Stimulated activated naive CD4-positive, alpha-beta T cell treated with Interleukin-2 at 50 U/mL for 16 hours (primary cell): ENCODE measurements at places on chromosomes 2 and 18.

GRCh38 chr18:37435150-37435867 is 130.3 kb downstream of the CELF4 start:
- DNase-seq: no peak

- DNase-seq: no peak
Measured at GRCh38 chr18:46167971-46168370, 63.8 kb downstream of the HAUS1 start.

- no peak for DNase-seq
Measured at GRCh38 chr2:220296174-220296573, 668.7 kb downstream of the SLC4A3 start.

DNA sequence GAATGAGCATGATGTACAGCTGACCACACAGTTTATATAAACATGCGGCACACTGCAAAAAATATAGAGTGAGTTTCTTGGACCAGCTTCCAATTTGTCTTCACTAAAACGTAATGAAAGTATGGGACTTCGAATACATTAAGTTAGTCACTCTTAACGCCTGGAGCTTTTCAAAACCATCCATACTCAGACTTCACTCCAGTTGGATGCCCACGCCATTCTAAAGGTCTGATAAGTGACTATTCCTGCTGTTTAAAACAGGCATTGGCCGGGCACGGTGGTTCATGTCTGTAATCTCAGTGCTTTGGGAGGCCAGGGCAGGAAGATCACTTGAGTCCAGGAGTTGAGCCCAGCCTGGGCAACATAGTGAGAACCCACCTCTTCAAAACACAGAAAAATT is 84.6 kb downstream of the MYL12B start:
- no peak for DNase-seq

DNA sequence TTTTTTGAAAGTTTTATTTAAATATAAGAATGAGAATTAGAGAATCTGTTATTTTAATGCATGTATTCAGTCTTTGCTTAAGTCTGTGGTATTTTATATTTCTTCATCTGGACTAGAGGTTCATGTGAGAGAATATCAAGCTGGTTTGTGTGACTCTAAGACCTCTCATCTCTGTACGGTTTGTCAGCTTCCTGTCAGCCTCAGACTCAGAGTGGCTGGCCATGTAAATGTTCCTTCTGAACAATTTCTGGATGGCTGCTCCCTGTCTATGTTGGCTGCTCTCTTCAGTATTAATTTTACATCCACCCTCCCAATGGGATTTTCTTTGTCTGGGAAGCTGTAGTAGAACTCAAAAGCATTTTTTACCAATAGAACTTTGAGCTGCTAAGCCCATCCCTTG is 225.3 kb upstream of the THUMPD2 start:
- DNase-seq: no peak

DNA sequence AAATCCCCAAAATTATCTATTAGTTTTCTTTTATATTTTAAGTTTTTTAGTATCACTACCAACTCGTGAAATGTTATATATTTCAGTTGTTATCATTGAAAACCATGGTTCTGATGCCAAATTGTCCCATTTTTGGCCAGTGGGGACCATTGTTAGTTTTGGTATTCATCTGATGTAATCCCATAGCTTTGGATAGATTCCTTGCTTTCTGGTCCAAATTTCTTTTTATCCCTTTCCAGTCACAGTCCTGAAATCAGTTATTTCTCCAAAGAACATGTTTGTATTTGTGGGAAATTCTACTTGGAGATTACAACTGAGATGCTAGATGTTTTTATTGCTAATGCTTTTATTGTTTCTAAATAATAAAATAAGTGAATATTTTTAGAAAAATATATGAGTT is 976.8 kb upstream of the CRIM1 start:
- DNase-seq: no peak

GRCh38 chr2:57947398-57947797 is 99.2 kb upstream of the VRK2 start:
- no peak for DNase-seq

DNA sequence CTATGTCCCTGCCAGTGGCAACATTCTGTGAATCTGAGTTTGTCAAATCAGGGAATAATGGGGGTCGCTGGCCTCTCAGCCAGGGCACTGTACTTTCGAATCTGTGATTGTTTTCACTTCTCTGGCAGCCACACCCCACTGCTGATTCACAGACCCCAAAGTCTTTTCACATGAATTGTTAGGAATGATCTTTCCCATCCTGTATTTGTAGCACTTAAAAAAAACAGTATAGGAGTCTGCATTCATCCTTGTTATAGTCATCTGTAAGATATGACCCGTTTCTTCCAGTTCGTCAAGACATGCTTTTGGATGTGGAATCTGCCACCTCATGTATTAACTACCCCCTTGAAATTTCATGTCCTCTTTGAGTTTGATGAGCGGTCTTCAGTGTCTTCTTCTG is 928 bp downstream of the NAGK start:
- DNase-seq: no peak

DNA sequence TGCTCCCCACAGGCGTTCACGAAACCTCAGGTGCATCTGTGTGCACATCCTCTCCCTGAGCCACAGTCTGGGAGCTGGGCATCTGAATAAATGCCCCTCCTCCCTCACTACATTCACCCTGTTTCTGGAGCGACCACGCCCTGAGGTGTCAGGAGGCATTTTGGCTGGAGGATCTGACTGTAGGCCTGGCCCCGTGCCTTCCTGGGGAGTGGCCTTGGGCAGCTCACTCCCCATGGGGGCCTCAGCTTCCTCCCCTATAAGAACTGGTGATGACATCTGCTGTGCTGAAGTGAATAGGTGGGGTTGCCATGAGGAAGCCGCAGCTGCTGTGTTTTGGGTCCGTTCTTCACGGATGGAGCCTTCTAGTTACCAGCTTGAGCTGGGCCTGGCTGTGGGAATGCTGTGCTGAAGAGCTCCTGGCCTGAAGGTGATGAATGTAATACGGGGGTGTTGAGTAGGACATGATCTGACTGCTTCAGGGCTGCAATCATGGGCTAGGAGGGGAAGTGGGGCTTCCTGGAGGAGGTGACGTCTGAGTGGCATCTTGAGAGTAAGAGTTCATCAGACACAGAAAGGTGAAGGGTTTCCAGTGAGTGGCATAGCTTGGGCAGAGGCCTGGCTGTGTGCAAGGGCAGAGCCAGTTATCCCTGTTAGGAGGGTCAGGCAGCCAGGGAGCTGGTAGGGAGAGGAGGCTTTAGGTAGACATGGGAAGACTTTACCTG is 58.2 kb downstream of the GLI2 start:
- DNase-seq: no peak

DNA sequence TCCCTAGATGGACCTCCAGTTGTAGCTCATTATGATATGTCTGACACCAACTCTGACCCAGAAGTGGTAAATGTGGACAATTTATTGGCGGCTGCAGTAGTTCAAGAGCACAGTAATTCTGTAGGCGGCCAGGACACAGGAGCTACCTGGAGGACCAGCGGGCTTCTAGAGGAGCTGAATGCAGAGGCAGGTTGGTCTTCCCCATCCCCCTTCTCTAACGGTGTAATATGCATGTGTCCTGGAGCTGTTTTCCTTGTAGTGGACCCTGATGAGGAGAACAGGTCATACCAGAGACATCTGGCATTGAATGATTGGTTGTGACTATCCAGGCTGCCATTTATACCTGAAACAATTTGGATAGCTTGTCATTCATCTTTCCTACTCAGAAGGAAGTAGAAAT is 135.8 kb downstream of the HAUS1 start:
- DNase-seq: no peak

- DNase-seq: no peak
Measured at GRCh38 chr2:53793261-53793660, 6.4 kb downstream of the ERLEC1 start.

DNA sequence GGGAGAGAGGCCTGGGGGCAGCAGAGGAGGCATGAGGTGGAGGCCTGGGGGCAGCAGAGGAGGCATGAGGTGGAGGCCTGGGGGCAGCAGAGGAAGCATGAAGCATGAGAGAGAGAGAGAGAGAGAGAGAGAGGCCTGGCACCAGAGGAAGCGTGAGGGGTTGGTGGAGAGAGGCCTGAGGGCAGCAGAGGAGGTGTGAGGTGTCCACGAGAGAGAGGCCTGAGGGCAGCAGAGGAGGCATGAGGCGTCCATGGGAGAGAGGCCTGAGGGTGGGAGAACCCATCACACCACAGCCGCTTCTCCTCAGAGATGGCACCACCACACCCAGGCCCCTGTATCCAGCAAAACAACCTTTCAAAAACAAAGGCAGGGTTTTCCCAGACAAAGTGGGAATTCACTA is 55.7 kb upstream of the KCNG2 start:
- no peak for DNase-seq
